ENCODE measurements at places on chromosomes 16 and 17.

- peak; percentile 22 for DNase-seq
Measured at GRCh38 chr17:44555099-44555498, 2.2 kb upstream of the FZD2 start.

DNA sequence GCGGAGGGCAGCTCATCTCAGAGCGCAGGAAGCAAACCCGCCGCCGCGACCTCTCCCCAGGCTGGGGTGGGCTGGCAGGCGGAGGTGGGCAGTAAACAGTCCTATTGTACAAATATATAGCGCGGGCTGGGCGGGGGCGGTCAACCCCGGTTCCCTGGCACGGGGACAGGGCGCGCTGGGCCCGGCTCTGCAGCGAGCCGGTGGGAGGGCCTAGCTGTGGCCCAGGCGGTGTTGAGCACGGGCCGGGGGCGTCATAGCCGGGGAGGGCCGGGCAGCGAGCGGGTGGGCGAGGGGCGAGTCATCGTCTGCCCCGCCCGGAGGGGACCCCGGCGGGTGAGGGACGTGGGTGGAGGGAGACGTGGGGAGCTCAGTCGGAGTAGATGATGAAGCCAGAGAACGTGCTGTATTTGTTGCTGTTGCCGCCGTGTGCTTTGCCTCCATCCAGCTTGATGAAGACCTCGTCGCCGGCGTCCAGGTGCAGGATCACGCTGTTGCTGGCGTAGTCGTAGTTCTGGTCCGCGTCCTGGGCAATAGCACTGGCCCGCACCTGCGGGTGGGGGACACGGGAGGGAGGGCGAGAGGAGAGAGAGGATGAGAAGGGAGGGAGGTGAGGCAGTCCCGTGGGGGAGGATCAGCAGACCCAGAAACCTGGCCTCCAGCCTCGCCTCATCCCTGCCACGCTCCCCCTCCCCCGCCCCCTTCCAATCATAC, 8.1 kb downstream of the C1QL1 start:
- DNase-seq = no peak

DNA sequence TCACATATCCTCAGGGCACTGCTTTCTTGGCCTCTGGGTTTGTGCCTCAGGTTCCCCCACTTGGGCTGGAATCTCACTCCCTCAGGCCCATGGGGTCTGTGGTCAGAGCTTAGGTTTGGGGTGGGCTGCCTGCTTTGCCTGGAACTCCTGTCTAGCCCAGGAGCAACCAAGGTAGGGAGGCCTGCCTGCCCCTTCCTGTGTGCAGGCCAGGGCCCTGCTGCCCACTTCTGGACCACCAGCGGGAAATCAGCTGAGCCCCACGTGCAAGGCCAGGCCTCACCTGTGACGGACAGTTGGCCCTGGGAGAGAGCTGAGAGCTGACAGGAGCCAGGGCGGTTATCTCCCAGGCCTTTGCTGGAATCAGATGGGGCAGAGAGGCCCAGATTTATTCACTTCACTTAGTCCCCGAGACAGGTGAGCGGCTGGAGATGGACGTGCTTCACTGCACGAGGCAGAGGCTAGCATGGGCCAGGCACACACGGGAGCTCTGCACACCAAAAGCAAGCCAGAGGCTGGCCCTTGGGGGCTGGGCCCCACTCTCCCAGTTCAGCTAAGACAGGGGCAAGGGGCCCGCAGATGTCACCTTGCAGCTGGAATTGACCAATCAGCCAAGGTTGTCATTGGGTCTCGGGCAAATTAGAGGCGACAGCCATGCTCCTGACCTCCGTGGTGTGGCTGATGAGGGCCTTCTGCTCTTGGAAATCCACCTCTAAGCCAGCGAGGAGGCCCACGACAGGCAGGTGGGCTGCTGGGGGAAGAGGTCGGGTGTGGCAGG, 49.9 kb upstream of the DOC2B start:
- no peak for DNase-seq

- DNase-seq = no peak
Measured at GRCh38 chr17:3986939-3987335, 22.7 kb upstream of the ATP2A3 start.

GRCh38 chr17:65627108-65627507, 65.7 kb upstream of the AXIN2 start:
- DNase-seq = no peak

DNA sequence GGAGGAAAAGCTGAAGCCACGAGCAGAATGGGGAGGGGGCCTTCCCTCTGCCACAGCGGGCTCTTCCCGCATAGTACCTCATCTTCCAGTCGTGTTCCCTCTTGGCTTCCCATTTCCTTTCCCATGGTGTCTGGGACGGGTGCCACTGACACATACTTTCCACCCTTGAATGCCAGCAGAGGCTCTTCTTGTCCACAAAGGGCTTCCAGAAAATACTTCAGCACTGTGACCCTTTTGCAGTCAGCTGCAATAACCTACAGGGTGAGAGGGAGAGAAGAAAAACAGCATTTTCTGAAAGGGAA, 30.7 kb downstream of the HIC1 start:
- no peak for DNase-seq

DNA sequence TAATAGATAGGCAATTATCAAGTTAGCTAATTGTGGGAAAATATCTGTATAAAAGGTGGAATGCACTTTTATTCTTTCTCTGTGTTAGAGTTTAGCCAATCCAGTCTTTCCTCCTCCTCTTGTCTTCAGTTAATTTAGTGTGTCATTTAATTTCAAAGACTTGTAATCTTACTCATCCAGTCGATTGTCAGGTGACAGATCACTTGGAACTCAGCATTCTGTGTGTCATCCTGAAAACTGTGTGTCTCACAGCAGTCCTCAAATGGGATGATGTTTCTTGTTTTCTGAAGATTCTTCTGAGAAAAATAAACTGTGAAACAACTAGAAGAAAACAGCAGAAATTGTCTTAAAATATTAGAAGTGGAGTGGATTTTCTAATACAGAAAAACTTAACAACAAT, 290 bp upstream of the KRTAP4-1 start:
- no peak for DNase-seq

DNA sequence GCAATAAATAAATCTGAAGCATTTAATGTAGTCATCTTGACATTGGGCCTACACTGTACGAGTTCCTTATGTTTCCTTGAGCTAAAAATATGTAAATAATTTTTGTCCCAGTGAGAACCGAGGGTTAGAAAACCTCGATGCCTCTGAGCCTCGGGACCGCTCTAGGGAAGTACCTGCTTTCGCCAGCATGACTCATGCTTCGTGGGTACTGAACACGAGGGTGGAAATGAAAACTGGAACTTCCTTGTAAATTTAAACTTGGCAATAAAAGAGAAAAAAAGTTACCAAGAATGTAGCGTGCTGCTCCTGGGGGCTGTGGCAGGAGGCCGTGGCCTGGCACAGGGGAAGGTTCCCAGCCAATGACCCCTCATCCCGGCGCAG, 74.1 kb downstream of the SOCS1 start:
- no peak for DNase-seq

DNA sequence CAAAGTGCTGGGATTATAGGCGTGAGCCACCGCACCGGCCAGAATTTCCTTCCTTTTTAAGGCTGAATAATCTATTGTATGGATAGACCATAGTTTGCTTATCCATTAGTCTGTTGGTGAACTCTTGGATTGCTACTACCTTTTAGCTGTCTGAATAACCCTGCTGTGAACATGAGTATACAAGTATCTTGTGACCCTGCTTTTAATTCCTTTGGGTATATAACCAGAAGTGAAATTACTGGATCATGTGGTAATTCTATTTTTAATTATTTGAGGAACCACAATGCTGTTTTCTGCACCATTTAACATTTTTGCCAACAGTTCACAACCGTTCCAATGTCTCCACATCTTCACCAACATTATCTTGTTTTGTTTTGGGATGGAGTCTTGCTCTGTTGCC, 4.6 kb upstream of the OTOA start:
- no peak for DNase-seq

DNA sequence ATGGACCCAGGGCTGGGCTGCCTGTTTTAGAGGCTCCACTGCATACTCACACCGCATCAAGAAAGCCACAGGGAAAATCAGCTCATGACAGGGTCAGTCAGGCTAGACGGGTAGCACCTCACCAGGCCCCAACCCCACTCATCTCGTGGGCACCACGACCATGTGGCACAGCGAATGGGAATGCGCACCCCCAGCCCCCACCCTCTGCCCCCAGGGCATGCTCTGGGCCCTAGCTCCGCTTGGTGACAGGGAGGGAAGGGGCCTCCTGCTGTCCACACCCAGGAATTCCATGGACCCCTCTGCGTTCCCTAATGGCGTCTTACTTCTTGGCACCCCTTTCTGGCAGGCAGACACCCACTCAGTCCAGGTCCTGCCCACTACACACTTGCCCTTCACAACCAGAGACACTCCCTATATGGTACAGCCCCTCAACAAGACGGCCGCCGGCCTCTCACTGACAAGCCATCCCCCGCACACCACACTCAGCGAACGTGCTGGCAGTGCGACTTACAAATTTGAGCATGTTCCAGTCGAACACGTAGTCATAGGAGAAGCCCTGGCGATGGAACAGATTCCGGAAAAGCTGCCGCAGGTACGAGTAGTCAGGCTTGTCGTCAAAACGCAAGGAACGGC, 22.1 kb downstream of the SLC16A3 start:
- DNase-seq = no peak

- no peak for DNase-seq
Measured at GRCh38 chr17:48067245-48067644, 19.1 kb downstream of the NFE2L1 start.

DNA sequence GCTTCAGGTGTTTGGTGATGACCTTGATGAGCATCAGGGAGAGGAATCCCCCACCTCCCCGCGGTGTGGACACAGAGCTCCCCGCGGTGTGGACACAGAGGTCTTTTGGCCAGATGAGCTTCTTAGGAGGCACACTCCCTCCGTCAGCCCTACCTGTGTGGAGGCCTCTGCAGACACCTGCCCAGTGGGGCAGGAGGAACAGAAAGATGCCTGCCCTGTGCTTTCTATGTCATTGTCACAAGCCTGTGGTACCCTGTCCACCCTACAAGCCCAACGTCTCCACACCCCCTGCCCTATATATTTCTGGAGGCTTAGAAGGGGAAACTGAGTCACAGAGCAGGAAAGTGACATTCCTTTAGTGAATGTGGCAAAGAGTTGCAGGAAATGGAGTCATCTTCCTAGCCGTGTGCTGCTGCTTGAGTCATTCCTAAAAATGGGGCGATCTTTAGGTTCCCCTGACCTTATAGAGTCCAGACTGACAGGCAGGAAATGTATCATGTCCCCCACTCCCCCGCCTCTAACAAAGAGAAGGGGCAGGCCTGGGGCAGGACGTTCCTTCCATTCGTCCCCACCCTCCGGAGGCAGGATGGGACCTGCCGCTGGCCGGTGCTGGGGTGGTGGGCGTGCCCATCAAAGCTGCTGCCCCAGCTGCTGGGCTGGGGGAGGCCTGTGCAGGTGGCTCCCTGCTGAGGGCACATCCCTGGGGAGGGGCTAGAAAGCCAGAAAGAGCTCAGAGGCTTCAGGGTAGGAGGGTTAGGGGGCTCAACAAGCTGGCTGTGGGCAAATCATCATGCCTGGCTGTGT, 1.0 kb upstream of the C16orf74 start:
- no peak for DNase-seq

- DNase-seq = no peak
Measured at GRCh38 chr16:53449816-53450517, 15.7 kb downstream of the RBL2 start.

DNA sequence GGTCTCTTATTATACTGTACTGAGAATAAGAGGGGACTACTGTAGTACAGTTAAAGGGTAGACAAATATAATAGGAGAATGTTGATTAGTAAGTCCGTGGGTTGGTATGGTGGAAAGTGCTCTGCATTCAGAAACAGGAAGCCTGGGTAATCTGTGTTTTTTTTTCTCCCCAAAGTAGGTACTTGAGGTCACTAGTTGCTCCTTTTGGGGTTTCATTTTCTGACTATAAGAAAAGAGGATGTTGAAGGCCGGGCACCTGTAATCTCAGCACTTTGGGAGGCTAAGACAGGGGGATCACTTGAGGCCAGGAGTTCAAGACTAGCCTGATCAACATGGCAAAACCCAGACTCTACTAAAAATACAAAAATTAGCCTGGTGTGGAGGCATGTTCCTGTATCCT, 42.0 kb upstream of the MMD start:
- no peak for DNase-seq

DNA sequence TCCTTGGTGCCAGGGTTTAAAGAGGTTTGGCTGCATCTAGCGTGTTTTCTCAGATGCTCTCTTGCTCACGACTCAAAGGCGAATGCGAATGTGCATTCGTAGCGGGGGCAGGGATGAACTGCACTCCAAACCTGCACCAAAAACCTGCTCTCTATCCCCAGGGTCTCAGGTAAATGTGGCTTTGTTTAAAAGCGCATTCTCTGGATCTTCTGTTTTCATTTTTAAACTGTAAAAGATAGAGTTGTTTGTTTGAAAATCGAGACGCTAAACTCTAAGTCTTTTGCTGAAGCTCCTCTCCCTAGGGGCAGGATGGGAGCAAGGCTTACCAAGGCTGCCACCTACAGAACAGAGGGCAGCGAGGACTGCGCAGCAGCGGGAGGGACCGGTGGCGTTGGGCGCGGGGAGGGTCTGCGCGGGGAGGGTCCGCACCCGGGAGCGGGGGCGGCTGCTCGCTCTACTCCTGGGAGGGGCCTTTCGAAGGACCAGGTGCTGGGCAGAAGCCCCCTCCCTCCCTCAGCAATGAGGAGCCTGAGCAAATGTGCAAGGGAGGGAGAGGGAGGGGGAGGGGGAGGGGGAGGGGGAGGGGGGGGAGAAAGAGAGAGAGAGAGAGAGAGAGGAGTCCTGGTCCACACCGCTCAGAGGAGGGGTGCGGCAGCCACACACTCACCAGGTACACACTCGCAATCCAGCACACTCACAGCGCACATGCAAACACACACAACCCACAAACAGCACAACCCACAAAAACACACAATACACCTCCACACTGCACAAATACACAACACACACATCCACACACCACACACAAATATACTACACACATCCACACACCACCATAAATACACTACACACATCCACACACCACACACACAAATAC, 142.8 kb downstream of the GRIN2A start:
- DNase-seq = no peak

GRCh38 chr17:17361867-17362539, 58.8 kb downstream of the NT5M start:
- DNase-seq = no peak

DNA sequence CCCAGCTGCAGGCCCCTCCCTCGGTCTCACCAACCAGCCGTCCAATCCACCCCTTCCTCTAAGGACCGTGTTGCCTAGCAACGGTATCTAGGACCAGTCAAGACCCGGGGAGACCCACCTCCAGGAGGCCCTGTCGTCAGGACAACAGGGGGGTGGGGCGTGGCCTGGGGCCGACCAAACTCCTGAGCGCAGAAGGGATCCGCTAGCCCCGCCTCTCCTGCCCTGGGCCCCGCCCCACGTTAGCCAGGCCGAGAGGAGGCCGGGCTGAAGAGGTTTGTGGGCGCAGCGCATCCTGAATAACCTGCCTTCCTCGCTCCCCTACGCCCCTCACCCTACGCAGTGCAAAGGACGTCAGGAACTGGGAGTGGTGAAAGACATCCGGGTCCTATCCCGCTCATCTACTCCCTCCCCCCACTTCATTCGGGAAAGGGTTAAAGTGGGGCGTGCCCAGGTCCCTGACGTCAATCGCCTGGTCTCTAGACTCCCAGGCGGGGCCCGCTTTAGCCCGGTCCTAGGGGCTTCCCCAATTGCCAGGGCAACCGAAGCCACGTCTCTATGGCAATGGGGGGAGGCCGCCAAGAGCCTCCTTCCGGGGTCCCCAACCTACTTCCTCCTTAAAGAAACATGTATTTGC, 14.7 kb downstream of the DLG4 start:
- peak; percentile 81 for DNase-seq

GRCh38 chr17:1267471-1267943, 2.7 kb upstream of the BHLHA9 start:
- no peak for DNase-seq

Measured in NCI-H2081 (cell line).